Brain microvascular endothelial cell (primary cell): ENCODE measurements at places on chromosomes 1 and 21.
A peak's percentile ranks its signal among the peaks of the same experiment; 100 is the strongest.

DNA sequence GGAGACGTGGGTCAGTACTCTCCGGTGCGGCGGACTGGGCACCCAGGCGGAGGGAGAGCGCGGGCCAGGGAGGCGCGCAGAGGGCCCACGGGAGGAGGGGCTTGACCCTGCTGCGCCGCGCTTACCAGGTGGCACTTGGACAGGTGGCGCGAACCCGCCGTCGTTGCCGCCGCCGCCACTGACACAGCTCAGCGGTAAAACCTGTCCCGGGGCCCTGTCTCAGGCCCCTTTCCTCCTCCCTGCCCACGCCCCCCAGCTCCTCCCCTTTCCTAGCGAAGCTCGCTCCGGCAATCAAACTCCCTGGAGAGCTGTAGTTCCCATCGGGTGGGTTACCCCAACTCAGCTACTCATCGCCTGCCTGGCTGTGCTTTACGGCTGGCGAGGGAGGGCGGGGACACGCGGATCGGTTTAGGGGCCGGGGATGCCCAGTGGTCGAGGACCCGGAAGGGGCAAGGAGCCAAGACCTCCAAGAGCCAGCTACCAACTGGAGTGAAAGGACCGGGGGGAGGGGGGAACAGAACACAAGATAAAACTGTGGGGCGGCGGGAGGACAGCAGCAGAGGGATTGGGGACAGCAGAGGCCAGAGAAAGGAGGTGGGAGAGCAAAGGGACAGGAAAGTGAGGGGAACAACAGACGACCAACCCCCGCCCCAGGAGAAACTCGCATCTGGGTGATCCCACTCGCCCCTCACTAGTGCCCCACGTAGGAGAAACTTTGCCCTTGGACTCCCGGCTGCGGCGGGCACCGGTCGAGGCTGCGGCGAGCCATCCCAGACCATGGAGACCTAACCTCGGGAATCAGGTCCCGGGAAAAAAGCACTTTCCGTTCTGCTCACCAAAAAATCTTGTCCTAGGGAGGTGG is 2.9 kb downstream of the GFI1 start:
- DNase-seq: no peak

- peak; percentile 66 for DNase-seq
Measured at GRCh38 chr21:36260030-36260787, 59.8 kb upstream of the MORC3 start.

GRCh38 chr1:202067188-202067974 is 55.3 kb upstream of the GPR37L1 start:
- no peak for DNase-seq

DNA sequence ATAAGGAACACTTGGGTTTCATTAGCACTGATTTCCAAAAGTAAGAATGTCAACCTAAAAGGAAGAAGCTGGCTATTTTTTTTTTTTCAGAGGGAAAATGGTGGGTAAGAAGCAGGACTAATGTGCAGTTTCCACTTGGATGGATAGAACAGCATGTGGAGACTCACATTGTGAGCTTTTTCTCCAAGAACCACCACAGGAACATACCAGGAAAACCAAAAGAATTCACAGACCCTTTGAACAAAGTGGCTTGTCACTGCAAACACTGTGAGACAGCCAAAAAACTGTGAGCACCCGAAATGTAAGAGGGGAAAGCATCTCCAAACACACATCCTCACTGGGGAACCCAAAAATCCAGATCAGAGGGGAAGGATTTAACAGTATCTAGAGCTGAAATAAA is 15.7 kb upstream of the MX1 start:
- DNase-seq: no peak

GRCh38 chr1:173195596-173196088 is 11.5 kb downstream of the TNFSF4 start:
- DNase-seq: no peak

DNA sequence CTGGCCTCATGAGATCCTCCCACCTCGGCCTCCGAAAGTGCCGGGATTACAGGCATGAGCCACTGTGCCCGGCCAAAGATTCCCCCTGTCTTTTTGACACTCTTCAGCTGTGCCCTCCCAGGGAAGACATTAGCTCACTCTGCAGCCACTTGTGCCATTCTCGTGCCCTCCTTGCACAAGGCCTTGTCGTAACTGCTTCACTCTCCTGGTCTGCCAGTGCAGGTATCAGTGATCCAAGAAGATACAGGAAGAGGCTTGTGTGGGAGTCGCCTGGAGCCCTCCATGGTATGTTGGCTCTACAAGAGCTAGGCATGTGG is 22.0 kb upstream of the WDR26 start:
- no peak for DNase-seq

DNA sequence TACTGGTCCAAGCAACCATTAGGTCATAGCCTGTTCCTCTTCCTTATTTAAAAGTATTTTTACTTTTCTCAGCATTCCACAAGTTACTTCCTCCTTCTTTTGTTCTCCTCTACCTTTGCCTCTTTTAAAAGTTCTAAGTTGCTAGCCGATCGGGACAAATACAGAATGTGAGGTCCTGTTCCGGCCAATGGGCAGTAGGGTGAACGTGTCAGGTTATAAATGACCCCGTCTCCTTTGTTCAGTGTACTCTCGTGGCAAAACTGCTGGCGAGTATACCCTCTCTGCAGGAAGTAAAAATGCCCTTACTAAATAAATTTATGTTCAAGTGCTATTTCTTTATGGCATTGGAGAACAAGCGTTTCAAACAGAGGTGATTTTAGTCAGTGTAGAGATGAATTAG is 2.5 kb downstream of the ADCY10 start:
- DNase-seq: no peak

DNA sequence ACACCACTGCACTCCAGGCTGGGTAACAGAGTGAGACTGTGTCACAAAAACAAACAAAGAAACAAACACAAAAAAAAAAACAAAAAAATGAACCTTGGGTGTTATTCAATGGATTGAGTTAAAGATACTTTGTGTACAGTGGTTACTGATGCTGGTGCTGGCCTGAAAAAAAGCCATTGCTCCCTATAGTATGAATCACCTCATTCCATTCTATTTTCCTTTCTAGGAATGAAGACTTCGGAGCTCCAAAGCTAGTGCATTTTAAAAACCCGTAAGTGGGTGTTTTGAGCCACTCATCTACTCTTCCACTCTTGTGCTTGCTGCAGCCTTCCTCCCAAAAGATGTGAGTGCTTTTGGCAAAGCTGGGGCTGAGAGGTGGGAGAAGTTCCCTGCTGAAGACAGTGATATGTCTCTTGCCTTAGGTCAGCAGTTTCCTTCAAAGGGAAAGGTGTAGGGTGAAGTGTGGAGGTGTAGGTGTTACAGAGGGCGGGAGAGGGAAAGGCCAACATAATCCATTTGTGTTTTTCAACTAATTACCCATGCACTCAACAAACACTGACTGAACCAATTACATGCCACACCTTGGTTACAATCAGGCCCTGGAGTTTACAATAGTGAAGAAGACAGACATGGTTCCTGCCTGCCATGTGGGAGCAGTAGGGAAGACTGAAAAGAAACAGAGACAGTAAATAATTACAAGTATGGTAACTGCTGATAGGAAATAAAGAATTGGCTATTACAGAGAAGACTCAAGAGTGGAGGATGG is 55.0 kb upstream of the SERBP1 start:
- DNase-seq: peak; percentile 13

- DNase-seq: no peak
Measured at GRCh38 chr1:65045022-65045817, 78.9 kb upstream of the JAK1 start.

- no peak for DNase-seq
Measured at GRCh38 chr1:99004861-99005442, at the start of gene PLPPR5. Gene PLPPR5 (minus strand): TSS chr1:99004861. CDS start chr1:99004671, 190 bp downstream.

GRCh38 chr1:41726899-41727748 is 191.6 kb downstream of the HIVEP3 start:
- DNase-seq: no peak
